ENCODE measurements at places on chromosomes 2 and 18.
A peak's percentile ranks its signal among the peaks of the same experiment; 100 is the strongest.

DNA sequence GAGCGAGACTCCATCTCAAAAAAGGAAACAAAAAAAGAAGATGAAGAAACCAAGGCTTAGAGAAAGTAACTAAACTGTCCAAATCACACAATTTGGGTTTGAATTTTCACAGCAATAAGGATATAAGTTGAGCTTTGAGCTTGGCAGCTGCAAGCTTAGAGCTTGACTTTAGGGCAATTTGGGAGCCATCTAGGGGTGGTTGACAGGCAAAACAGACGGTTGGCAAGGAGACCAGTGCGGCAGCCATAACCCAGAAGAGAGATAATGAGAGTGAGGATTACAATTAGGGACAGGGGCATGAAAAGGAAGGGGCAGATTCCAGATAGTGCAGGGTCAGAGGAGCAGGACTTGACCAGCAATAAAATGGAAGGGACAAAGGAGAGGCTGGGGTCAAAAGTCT lies 382.2 kb upstream of the HNRNPA3 start:
- no peak for DNase-seq

DNA sequence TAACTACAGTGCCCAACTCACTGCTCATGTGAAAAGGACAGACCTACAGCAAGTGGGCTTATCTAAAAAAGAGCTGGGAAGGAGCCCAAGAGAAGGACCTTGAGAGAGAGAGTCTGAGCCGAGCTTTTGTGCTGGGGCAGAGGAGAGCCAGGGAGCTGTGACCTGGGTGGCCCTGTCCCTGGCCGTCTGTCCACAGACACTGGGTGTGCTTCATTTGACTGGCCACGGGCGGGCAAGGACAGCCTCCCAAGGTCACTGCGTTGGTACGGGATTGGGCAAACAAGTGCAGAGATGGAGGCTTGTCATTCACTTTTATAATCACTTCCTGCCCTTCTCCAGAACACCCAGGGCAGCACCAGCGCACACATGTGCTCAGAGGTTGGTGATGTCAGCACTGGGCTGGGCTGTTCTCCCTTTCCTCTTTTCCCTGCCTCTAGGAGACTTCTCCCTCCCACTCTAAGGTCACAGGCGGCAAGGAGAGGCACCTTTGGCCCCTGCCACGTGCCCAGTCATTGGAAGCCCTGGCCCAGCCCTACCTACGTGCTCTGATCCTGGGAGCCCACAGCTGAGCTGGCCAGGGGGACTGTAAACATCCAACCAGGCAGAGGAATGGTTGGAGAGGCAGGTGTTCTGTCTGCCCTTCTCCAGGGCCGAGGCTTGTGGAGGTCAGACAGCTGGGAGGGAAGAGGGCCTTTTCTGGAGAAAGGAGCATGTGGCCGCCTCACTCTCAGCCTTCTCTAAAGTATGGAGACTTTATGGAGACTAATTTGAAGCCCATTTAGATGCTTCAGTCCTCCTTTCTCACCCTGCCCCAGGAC lies 6.4 kb upstream of the PSD4 start:
- no peak for DNase-seq

- DNase-seq, result no peak
Observed at GRCh38 chr2:201072201-201072530, 365 bp downstream of the NDUFB3 start.

GRCh38 chr18:57444301-57444759 lies 9.2 kb downstream of the ONECUT2 start:
- no peak for DNase-seq

GRCh38 chr2:150465703-150466569 lies 21.5 kb downstream of the RND3 start:
- DNase-seq, result no peak

DNA sequence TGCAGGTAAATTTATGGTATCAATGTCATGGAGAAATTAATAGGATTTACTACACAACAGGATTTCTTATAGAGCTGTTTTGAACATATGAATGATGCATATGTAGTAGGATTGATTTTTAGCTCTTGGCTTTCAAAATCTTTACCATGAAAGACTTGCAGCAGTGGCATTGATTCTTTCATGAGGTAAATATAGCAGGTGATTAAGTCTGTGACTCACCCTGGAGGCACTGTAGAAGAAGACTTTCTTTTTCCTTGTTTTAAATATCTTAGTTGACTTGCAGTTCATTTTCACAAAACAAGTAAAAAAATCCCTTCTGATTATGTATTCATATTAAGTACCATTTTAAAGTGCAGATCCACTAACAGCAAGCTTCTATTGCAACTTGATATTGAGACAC lies 463.0 kb downstream of the FBXO15 start:
- DNase-seq, result no peak

- no peak for DNase-seq
Observed at GRCh38 chr18:7568426-7568825, 1.3 kb downstream of the PTPRM start.

DNA sequence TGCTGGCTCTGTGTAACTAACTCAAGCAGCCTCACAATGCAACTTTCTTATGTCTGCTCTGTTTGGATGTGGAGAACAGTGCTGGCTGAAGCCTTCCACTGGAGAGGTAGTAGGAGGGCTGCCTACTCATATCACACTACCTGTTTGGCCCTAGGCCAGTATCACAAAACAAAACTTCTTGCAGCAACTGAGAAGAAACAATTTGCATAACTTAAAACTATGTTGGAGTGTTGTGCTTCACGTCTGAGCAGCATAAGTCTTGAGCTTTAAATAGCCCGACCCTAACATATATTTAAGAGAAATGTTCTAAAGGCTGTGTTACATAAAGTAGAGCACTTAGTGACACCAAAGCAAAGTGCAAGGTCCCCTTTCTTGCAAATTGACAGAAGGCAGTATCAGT lies 204.9 kb upstream of the ACVR2A start:
- no peak for DNase-seq

DNA sequence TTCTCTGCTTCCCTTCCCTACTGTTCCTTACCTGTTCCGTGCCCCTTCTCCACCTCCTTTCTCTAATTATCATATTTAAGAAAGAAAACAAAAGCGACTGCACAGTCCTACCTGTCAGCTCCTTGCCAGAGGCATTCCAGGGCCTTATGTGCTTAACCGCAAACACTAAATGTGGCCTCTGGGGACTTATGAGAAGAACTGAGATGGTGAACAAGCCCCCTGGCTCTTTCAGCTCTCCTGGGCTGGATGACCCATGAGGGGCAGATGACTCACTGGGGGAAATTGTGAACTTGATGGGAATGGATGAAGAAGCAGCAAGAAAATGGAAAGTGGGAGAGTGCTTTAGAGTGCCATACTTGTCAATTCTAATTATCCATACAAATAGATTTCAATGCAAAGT lies 106.3 kb upstream of the LYPD1 start:
- no peak for DNase-seq

DNA sequence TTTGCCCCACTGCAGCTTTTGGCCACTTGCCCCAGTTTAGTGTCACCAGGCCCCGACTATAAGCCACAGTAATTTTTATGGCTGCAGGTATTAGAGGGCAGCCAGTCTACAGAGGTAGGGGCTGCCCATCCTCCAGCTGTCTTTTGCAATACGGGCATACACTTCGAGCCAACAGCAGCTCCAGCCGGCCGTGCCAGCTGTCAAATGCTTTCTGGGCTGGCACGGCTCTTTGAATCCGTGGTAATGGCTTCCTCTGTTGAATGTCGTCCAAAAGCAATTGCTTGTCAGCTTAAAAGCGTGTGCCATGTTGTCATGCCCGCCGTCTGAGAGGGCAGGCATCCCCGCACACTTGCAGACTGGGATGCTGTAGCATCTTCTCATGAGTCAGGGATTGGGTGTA lies 41.3 kb downstream of the BCL2L11 start:
- DNase-seq, result peak; percentile 89

DNA sequence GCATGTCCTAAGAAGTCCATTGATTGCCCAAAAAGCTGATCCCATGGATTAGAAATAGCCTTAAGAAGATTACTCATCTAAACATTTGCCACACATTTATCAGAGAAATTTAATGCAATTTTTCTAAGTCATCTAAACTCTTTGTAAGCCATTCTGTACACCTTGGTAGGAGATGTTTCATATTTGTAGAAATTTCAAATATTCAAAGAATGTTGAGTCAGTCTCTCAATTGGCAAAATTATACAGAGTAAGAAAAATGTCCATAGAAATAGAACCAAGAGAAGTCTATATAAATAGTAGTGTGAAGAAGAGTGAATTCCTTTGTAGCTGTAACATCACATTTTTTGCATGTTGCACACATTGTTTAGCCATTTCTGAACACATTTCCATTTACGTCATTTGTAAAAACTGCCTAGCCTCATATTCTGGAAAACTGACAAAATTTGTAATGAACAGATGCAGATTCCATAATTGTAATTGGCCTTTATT lies 128.6 kb downstream of the MSTN start:
- no peak for DNase-seq

- DNase-seq, result peak; percentile 36
Observed at GRCh38 chr2:129396980-129397599, 582.4 kb upstream of the RAB6C start.

DNA sequence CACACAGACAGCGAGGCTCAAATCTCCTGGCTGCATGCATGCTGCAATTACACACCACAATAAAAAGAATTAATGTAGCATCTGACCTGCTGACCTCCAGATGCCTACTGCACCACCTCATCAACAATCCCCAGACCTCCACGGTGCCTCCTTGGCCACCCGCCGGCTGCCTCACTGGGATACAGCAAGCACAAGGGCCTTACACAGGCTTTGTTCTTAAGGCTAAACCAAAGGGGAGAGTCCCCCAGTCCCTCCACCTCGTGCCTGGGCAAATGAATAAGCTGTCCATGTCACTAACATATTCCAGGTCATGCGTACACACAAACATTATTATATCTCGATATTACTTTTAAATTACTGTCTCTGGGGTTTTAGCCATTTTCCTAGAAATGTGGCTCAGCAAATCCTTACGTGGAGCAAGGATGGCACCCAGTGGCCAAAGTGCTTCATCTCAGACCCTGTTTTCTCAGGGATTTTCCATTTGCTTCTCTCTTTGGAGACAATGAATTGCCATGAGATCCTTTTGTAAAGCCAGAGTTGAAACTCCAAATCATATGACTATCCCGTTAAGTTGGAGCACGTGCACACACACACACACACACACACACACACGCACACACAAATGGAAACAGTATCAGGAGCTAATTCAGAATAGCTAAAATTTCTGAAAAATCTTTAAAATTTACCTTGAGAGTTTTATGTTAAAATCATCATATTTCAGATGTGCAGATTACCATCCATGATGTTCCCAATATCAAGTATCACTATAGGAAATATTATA lies 313.8 kb downstream of the PDE11A start:
- peak; percentile 7 for DNase-seq

DNA sequence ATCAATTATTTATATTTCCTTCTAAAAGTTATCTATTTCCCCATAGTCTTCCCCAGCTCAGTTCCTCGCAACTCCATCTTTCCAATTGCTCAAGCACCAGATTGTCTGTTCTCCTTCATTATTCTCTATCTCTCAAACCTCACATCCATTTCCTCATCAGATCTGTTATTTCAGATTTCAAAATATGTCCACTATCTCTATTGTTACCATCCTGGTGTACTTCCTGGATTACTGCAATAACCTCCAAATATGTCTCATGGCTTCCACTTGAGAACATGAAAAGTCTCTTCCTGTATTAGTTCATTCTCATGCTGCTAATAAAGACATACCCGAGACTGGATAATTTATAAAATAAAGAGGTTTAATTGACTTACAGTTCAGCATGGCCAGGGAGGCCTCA lies 641.7 kb upstream of the ZEB2 start:
- DNase-seq, result no peak

DNA sequence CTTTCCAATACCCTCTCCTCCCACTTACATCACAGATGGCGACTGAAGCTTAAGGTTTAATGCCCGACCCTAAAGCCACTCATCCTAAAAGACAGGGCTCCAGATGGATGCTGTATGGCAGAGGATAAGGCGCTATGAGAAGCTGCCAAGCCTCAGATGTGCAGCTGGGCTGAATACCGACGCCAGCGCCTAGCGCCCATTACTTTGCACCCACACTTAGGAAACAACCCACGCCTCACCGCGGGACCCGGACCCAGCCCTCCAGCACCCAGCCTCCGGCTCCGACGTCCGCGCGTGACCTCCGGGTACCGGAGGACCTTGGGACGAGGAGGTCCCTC lies 335 bp downstream of the TRAK2 start:
- DNase-seq, result peak; percentile 47

DNA sequence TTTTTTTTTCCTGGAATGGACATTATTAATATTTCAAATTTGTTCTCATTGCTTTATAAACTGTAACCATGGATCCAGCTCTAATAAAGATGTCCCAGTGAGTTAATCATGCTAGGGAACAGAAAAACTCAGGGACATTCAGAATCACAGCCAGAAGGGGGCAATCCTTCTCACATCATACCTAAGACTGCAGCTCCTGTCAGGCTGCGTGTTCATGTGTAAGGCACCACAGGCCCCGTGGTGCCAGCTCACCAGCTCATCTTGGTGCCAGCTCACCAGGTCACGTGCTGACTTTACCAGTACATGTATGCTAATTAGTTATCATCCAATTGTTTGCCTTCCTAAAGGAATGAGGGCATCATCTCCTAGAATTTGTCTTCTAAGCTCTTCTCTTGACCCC lies 84.7 kb upstream of the NEDD4L start:
- peak; percentile 38 for DNase-seq

DNA sequence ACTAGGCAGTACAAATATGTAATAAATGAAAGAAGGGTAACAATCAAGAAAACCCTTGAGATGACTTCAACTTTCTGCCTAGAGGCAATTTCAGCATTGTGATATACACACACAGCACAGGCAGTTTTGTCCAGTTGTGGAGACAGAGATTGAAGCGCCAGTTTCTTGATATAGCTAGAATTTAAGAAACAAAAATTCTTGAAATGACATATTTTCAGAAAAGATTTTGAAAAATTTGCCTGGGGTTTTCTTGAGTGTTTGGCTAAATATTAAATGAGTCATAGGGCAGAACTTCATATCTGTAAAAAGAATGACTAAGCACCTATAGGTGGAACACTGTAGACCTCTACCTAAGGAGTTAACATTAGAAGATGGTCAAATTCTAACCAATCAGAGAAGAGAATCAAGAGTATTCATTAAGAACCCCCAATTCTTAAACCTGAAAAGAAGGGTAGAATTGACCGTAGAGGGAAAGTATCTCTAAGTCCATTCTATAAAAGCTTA lies 1266.8 kb upstream of the TMEFF2 start:
- no peak for DNase-seq

- no peak for DNase-seq
Observed at GRCh38 chr18:79329786-79330185, 65.9 kb upstream of the NFATC1 start.

DNA sequence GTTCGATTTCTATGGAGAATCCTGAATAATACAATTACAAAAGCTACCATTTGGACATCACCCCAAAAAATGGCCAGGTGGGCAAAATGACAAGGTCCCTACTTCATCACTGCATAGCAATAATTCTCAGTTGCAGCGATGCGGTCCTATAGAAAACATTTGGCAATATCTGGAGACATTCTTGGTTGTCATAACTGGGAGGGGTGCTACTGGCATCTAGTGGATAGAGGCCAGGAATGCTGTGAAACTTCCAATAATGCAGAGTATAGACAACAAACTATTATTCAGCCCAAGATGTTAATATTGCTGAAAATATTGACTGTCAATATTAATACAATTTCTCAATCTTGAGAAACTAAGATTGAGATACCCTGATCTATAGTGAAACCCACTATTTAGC lies 637.8 kb upstream of the PKDCC start:
- DNase-seq, result no peak

Data from NCI-H1092 treated with DMSO at 0.1 percent for 48 hours (cell line).